Stimulated activated CD4-positive, alpha-beta T cell treated with anti-CD3 and anti-CD28 coated beads, Interleukin-2, amount 100 ng/mL, for 24 hours (primary cell): ENCODE measurements at places on chromosomes 7 and 10.

DNA sequence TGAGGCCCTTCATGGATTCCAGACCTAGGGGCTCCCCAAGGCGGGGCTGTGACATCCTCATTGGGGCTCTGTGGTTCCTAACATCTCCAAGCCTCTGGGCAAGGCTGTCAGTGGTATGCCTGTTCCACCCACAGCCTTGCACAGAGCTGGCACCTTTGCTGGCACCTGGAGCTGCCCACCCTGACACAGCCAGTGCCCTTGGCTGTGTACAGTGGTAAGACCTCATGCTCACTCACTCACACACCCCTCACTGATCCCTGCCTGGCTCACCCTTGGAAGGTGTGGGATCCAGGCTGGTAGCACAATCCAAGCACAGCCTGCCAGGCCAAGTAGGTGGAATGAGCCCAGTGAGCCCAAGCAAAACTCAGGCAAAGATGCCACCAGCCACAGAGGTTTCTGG, 200.4 kb upstream of the PCDH15 start:
- no peak for DNase-seq

GRCh38 chr7:137579913-137580640, 236.5 kb upstream of the PTN start:
- DNase-seq: no peak

DNA sequence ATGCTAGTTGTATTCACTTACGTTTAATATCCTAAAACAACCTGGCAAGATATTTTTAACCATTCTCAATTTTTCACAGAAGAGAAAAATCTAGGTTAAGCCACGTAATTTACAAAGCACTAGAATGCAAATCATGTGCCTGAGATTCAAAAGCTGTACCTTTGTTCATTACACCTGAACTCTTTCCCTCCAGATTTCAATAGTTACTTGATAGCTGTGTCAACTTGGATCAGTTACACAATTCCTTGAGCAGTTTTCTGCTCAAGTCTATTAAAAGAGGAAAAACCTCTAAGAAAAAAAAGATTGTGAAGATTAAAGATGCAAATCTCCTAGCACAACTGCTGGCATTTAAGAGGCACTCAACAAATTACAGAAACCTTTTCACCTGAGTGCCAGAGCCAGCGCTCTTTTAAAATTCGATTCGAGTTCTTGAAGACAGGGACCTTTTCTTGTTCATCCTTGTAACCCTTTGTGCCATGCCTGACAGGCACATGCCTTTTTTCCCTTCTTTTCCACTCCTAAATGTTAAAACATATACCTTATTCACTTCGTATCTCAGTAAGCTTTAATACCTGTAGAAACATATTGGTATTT, 886 bp downstream of the NSUN6 start:
- DNase-seq: no peak

- no peak for DNase-seq
Observed at GRCh38 chr7:26959290-26959689, 94.9 kb upstream of the SKAP2 start.

DNA sequence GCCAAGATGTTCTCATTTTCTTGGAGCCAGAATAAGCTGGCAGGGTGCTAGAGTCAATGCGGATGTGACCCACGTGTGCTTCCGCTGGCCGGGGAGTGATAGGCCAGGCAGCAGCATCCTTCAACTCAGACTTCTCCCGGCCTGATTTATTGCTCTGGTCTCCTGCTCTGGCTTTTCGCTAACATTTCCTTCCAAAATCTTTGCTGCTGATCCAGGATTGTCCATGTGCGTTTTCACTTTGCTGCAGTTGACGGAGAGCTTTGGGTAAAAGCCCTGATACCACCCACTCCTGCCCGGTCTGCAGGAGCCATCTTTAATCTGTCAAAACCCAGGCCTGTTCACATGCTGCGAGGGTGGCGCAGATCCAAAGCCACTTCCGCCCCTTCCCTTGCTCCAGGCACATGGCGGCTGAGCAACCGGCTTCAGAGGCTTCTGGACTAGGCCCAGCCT, 106.8 kb downstream of the CYP26A1 start:
- no peak for DNase-seq

DNA sequence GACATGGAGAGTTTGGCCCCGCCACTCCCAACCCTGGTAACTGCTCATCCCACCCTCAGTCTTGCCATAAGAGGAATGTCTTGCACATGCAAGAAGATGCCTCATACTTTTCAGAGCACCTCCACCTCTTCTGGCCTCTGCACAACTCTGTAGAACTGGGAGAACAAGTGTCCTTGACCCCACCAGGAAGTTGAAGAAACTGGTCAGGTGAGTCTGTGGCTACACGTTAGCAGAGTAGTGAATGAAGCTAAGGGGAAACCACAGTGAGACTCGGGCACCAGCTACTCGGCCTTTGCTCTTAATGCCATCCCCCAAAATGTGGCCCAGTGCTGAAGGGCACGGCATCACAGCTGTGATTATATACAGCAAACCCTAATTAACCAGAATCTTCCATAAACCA, 110.1 kb downstream of the ARID5B start:
- DNase-seq: no peak

DNA sequence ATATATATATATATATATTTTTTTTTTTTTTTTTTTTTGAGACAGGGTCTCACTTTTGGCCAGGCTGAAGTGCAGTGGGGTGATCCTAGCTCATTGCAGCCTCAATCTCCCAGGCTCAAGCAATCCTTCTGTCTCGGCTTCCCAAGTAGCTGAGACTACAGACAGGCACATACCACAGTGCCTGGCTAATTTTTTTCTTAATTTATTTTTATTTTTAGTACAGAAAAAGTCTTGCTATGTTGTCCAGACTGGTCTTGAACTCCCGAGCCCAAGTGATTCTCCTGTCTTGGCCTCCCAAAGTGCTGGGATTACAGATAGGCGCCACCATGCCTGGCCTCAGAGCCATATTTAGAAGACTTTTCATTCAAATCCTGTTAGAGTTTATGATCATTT, 79.6 kb downstream of the PRTFDC1 start:
- DNase-seq: no peak

DNA sequence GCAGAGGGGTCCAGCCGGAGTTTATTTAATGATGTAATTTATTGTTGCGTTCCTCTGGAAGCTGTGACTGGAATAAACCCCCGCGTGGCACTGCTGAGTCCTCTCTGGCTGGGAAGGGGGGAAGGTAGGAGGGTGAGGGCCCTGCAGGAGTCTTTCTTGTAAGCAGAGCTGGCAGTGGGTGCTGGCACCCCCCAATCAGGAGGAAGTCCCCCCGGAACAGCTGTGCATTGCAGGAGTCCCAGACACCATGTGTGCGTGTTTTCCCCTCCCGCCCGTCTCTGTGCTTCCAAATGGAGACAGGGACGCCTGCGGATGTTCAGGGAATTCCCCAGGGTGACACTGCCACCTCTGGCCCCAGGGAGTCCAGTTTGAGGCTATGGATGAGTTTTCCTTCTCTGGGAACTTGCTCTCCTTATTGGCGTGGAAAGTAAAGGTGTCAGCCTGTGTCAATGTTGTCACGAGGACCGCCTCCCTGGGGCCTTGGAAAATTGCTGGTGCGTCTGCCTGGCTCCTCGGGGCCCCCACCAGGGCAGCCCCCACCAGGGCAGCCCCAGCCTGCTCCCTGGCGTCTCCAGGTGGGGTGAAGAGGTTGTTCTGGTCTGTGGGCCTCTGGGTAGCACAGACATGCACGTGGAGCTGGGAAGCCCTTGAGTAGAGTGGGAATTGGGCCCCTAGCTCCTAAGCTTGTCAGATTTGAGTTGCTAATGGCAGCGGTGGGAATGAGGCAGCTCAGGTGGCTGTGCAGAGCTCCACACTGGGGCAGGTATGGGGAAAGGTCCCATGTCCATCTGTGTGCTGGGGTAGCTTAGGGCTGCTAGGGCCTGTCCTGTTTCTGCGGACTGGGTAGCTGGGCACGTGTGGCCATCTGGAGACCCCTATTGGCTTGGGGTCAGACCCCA, 2.7 kb downstream of the FZD9 start:
- no peak for DNase-seq

GRCh38 chr7:135993950-135994349, 16.8 kb upstream of the MTPN start:
- no peak for DNase-seq

DNA sequence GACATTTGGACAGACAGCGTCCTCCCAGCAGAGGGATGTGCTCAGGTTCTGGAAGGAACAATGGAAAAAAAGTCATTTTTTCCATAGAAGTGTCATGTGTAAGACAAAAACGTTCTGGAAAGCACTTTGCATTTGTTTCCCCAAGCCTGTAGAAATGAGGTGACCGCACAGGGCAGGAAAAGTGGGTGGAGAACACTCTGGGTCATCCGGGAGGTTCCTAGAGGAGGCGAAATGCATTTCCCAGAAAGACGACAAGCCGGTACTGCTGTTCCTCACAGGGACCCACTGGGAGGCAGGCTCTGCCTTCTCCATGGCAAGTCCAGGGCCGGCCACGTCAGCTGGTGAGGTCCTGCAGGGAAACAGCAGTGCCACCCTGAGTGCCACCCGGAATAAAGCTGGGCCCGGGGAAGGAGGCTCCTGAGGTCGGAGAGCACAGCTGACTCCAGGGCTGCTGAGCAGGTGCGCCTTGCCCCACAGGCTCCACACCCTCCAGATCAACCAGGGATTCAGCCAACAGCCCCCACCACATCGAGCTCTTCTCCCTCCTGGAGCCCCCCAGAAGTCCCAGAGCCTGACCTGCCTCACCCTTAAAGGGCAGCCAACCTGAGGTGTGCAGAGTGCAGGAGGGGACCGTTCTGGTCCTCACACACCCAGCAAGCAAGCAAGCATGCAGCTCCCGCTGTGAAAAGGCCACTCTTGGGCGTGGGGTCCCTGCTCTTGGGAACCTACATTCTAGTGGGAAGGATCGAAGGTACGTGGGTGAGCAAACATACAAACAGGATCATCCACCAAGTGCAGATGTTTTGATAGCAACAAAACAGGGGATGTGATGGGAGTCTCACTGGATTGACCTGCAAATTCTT, 28.8 kb upstream of the INPP5A start:
- no peak for DNase-seq

GRCh38 chr7:134502463-134503371, 24.6 kb upstream of the AKR1B10 start:
- DNase-seq: no peak

DNA sequence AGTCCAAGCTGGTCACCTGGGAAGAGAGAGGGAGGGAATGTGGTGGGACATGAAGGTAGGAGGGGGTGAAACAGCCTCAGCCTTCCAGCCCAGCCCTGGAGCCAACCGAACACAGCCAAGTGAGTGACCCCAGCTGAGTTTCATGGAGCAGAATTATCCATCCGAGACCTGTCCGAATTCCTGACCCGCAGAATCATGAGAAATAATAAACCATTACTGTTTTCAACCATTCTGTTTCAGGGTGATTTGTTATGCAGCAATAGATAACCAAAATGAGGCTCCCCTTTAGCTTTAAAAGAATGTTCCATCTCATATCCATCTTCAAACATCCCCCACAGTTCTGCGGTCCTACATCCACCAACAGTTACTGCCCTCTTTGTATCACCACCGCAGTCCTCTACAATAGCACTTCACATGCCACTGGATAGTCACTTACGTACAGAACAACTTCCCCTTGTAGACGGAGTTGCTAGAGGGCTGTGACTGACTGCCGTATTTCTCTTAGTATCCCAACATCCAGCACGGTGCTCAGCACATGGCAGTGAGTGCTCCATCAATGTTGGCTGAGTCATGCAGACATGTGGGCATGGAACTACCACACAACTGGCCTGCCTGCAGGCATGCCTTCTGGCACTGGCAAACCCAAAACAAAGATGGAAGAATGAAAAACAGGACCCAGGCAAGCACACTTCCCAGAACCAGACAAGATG, 18.5 kb downstream of the KIAA1549 start:
- DNase-seq: no peak

DNA sequence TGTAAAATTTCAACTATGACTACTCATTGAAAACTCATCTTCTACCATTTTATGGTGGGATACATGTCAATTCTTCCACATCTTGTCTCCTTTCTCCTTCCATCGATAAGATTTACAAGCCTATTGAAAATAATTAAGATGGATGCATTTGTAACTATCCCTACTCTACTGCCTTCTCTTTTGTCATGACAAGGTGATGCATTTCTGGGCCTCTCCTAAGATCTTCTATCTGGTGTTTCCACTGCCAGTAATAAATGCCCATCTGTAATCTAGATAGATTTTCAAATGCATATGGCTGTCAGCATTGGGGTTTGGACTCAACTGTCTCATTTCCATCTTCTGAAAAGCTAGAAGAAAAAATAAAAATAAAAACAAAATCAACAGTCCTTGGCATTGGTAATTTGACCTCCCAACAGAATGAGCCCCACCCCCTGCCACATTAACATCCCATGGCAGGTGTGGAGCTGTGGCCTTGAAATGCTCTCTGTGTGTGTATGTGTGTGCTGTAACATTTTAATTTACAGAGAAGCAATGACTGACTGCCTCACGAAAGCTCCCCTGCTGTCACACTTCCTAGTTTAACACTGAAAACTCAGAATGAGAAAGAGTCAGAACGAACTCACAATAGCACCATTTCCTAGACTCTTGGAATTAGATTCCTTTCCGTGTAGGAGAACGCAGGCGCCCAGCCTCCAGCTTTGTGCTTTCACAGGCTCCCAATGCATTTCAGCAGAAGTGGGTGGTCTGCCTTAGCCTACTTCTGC, 74.2 kb downstream of the RHOBTB1 start:
- DNase-seq: no peak

GRCh38 chr10:94062611-94063010, 68.9 kb downstream of the PLCE1 start:
- no peak for DNase-seq

GRCh38 chr10:95793401-95794045, 37.6 kb downstream of the ENTPD1 start:
- DNase-seq: no peak

- no peak for DNase-seq
Observed at GRCh38 chr7:27159266-27160144, 3.0 kb upstream of the HOXA7 start.

- no peak for DNase-seq
Observed at GRCh38 chr10:7007600-7008190, 403.1 kb downstream of the SFMBT2 start.

DNA sequence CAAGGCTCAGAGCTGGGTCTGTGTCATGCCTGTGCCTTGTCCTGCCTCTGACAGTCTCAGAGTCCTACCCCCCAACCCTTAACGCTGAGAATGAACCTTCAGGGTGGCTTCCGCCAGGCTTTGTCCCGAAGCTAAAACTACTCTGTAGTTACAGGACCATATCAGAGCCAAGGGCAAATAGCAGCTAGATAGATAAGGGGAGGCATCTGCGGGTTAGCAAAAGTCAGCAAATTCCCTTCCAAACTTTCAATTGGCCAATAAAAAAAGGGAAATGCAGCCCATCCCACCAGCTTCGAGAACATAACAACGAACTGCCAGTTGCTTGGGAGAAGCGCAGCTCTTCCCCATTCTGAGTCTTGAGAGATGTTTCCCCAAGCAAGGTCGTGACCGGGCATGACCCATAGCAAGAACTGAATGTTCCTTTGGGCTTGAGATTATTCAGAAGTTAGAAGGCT, 17.7 kb downstream of the CCL24 start:
- DNase-seq: no peak

DNA sequence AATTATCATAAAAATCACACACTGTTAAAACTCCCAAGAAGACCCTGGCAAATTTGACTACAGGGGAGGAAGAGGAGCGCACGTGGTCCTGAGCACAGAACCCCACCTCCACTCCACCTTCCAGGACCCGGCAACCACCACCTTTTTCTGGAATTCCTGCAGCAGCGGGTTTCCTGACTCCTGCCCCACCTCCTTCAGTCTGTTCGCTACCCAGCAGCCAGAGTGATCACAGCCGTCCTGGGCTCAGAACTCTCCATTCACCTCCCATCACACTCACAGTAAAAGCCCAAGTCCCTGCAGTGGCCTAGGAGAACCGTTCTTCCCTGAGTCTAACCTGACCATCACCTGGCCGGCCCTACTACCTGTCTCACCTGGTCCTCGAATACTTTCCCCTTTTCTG, 107.4 kb upstream of the FAM204A start:
- no peak for DNase-seq

- no peak for DNase-seq
Observed at GRCh38 chr7:101854084-101854865, 36.8 kb downstream of the CUX1 start.
